ENCODE measurements at places on chromosomes 2 and 18. TPM values are rescaled to one million over a fixed set of nuclear protein-coding genes. Genes with fewer than 3 reads are reported as not detected.
A peak's percentile ranks its signal among the peaks of the same experiment; 100 is the strongest.

DNA sequence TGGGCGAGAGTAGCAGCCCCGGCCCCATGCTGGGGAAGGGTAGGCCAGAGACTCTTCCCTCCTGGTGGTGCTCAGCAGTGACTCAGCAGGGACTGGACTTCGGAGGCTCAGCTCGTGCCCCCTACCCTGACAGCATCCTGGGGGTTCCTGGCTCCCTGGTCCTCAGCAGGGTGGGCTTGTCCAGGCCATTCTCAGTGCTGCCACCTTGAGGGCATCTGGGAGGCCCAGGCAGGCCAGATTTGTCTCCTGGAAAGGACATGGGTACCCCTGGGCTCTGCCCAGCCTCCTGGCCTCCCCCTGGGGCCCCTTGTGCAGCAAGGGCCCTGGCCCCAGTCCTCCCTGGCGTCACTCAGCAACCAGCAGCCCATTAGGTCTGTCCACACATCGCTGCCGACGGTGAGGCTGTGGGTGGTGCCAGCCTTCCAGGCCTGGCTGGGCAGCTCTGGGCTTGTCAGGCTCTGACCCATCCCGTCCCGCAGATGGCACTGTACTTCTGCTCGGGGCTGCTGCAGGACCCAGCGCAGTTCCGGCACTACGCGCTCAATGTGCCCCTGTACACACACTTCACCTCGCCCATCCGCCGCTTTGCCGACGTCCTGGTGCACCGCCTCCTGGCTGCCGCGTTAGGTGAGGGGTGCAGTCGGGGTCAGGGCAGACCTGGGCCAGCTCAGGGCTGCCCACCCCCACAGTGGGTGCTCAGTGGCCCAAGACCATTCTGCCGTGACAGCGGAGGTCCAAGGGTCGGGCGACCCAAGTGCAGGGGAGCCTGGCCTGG, 45.0 kb upstream of the ALPP start:
- DNase-seq: peak; percentile 22

- no peak for DNase-seq
Measured at GRCh38 chr2:234406085-234406484, 90.8 kb downstream of the ARL4C start.

DNA sequence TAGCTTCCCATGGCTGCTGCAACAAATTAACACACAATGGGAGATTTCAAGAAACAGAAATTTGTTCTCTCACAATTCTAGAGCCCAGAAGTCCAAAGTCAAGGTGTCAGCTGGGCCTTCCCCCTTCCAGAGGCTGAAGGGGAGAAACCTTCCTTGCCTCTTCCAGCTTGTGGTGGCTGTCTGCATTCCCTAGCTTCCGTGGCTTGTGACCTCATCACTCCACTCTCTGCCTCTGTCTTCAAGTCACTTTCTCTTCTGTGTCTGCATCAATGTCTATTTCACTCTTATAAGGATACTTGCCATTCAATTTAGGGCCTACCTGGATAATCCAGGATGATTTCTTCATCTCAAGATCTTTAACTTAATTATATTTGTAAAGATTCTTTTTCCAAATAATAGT, 16.8 kb upstream of the SRBD1 start:
- DNase-seq: no peak

- DNase-seq: no peak
Measured at GRCh38 chr2:74585406-74586185, 31.1 kb downstream of the DOK1 start.

- no peak for DNase-seq
Measured at GRCh38 chr2:106584304-106584954, 97.3 kb downstream of the CD8B2 start.

- no peak for DNase-seq
Measured at GRCh38 chr2:121479882-121480522, 50.7 kb upstream of the RNU4ATAC start.

GRCh38 chr18:66510357-66511045, 93.4 kb downstream of the CDH19 start:
- no peak for DNase-seq

- DNase-seq: no peak
Measured at GRCh38 chr18:32629292-32629691, 143.5 kb downstream of the KLHL14 start.

DNA sequence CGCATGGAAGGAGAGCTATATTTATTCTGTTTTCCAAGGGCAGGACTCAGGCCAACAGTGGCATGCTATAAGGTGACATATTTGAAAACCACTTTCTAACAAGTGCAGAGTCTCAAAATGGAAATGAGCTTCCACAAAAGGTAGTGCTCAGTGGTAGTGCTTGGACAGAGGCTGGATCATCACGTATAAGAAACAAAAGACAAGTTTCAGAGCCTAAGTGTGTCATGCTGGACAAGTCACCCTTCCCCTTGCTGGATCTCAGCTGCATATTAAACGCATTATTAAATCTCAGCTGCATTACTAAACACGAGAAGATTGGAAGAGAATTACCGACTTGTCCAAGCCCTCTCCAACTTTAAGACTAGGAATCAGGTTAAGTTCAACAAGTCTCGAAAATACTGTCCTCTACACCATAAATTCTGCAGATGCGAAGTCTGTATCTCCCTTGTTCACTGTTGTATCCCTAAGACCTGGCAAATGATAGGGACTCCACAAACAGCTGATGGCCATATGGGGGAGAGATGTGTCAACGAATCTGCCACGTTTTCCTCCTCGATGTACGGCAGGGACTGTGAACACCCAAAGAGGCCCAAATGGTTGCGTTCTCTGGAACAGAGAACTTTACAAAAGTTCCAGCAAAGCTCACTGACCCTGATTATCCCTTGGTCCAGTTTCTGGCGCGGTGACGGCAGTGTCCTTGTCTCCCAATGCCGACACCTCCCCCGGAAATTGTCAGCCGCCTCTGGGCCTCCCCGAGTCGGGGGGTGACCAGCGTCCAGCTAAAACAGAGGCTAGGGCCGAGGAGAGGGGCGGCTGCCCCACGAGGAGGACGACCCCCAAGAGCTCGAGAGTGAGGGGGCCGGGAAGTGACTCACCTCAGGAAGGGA, 611 bp downstream of the NOL10 start:
- peak; percentile 5 for DNase-seq

DNA sequence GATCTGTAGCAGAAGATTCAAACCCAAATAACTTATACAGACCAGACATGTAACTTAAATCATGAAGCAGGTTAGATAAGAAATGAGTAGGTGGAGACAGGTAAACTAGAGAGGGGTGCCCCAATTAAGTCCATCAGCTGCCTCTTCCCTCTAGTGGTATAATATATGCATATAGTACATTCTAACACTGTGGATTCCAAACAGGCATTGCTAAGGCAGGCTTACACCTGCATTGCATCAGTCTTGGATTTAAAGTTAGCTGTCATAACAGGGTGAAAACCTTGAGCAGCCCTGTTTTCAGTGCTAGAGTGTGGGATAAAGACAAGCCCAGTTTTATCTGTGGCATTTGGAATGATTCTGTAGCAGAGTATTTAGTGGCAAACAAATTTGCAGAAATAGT, 63.4 kb downstream of the NYAP2 start:
- DNase-seq: no peak

GRCh38 chr2:70851704-70852103, 16.1 kb upstream of the CD207 start:
- peak; percentile 61 for DNase-seq

- no peak for DNase-seq
Measured at GRCh38 chr2:61356958-61357350, 113.9 kb downstream of the USP34 start.

GRCh38 chr2:41020358-41020757, 568.5 kb upstream of the SLC8A1 start:
- DNase-seq: no peak

DNA sequence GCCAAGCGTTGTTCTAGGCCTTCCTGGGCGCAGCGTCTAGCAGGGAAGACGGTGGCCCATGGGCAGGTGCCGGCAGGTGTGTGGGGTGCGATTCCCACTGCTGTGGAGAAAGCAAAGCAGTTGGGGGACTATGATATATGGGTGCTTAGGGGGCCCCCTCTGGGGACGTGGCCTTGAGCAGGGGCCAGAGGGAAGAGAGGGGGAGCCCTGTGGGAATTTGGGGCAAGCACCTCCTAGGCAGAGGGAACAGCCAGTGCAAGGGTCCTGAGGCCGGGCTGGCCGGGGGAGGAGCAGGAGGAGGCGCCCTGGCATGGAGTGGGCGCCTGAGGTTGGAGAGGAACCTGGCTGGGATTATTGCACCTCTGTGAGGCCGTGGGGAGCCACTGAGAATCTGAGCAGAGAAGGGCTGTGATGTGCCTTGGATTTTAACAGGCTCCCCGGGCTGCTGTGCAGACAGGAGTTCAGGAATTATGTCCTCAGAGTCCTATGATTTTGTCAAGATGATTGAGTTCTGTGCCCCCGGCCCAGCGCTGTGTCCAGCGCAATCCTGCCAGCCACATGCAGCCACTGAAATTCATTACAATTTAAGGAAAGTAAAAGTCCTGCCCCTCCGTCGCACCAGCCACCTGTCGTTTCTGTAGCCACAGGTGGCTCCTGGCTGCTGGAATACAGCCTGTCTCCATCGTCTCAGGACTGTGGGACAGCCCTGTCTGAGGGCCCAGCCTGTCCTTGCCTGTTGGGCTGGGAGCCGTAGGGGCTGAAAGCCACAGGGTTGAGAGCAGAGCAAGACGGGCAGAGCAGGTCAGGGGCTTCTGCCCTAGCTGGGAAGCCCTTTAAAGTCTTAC, 9.1 kb upstream of the KLHL30 start:
- DNase-seq: no peak

DNA sequence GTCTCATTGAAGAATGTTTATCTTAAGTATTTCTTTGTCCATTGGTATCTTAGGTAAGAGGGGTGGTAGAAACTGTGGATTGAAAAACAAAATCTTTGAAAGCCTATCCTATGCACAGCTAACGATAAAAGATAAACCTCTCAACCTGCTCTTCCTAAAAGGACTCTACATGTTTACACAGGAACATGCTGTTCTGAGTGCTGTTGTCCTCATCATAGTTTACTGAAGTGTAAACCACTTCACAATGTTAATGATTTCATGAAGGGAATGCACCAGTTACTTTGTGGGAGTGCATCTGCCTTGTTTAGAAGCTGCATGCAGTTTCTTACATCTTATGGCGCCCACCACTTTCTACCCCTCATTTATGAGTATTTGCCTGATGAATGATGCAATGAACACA, 1.2 kb downstream of the ACMSD start:
- DNase-seq: no peak

- DNase-seq: no peak
Measured at GRCh38 chr2:240627736-240628506, 2.6 kb downstream of the GPR35 start.

DNA sequence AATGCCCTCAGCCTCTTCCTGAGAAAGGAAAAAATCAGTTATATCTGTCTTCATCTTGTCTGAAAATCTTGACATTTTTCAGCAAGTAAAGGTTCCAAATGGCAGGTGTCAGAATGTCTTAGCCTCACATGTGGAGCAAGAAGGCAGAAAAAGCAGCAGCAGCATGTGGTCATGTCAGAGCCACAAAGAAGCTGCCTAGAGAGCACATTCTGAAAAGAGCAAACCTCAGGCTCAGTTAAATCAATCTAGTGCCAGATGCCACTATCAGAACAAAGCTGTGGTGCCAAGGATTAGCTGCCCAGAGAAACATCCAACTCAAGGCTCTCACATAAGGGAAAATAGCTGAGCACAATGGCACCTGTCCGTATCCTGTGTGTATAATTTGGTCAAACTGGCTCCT, 105.9 kb downstream of the SRBD1 start:
- DNase-seq: no peak

DNA sequence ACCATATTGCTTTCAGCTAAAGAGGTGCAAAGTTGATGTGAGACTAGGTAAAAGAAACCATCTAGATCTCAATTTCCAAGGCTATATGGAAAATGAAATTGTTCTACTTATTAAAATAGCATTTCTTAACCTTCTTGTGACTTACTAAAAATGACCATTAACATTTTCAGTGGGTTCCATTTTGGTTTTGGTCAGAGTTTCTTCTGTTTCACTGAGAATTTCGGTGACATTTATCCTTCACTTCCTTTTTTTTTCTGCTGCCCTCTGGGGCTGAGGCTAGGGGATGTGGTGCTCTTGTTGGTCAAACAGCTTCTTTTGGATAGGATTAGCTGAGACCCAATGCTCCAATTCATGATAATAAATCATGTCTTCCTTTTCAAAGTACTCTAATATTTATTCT, 44.3 kb upstream of the REL start:
- no peak for DNase-seq

- peak; percentile 73 for DNase-seq
Measured at GRCh38 chr2:203453858-203454451, 81.1 kb downstream of the RAPH1 start.

GRCh38 chr18:38368246-38368645, 802.6 kb upstream of the CELF4 start:
- no peak for DNase-seq

DNA sequence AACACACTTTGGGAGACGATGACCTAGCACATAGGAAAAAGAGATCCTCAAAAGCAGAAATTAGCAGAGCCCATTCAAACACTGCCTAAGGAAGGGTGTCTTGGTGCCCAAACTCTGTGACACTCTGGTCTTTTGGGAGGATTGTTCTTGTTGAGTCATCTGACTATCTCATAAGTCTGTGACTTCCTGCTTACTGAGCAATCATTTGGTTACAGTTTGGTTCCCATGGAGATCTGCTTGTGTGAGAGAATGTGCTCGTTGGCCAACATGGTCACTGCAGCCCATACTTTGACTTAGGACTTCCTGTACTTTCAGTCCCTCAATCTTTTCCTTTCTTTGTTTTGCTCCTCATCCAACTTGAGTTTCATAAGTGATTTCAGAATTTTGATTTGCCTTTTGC, 602.9 kb downstream of the NYAP2 start:
- peak; percentile 55 for DNase-seq

DNA sequence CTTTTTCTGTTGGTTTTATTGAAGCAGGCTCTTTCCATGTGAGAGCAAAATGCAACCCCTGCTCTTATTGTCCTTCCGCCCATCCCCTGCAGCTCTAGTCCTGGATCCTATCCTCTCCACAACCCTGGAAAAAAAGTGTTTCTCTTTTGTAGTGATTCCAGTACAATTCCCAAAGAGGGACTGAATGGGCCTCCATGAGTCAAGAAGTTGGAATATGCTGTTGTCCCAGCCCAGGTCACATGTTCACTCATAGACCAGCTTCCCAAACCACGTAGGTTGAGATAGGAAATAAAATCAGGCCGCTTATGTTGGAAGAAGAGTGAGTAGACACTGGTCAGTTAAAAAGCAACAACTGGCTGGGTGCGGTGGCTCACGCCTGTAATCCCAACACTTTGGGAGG, 39.4 kb downstream of the CPO start:
- DNase-seq: no peak

GRCh38 chr2:144454466-144455287, 65.2 kb downstream of the ZEB2 start:
- peak; percentile 17 for DNase-seq

- DNase-seq: no peak
Measured at GRCh38 chr2:30074023-30074422, 72.8 kb upstream of the YPEL5 start.

The G6PC2 gene
- not detected for total RNA-seq

The C2orf78 gene
- total RNA-seq: not detected

The TMEM198 gene
- not detected for total RNA-seq

The KIF1A gene
- total RNA-seq: under 0.01 TPM

The RAD51AP2 gene
- total RNA-seq: not detected

The RAB6D gene
- not detected for total RNA-seq

The GATA6 gene
- 0.44 TPM for total RNA-seq

The CDKL4 gene
- total RNA-seq: 0.79 TPM

The COMMD1 gene
- total RNA-seq: 27.0 TPM

Data from lung microvascular endothelial cell (primary cell).